Cardiac fibroblast (primary cell): ENCODE measurements at places on chromosomes 2 and 18.
A peak's percentile ranks its signal among the peaks of the same experiment; 100 is the strongest.

GRCh38 chr18:3912705-3913104, 462.7 kb downstream of the TGIF1 start:
- no peak for DNase-seq

DNA sequence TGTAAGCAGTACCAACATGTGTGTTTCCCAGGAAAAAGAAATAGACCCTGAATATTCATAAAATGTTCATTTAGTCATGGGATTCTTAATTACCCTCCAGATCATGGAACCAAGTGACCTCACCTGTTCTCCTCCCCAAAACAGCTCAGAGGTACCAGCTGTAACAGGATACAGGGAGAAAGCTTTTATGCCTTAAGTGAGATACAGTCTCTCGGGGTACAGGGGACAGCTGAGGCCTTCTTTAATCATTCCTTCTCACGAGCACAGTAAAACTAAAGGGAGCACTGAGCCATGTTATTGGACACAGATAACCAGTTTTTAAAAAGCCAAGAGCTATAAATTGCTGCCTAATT, 16.6 kb downstream of the EPHA4 start:
- no peak for DNase-seq

- DNase-seq: no peak
These were observed 68.1 kb downstream of the C1D start for GRCh38 chr2:67994716-67995115.

DNA sequence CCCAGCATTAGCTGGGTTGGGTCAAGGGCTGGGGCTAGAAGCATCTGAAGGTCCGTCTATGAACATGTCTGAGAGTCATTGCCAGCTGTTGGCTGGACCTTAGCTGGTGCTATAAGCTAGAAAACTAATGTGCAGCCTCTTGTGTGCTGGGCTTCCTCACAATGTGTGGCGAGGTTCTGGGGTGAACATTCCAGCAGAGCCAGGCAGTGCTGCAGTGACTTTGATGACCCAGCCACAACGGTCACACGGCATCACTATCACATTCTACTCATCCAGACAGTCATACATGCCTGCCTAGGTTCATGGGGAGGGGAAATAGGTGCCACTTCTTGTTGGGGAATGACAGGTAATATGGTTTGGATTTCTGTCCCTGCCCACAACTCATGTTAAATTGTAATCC, 260.5 kb downstream of the CYP26B1 start:
- no peak for DNase-seq

DNA sequence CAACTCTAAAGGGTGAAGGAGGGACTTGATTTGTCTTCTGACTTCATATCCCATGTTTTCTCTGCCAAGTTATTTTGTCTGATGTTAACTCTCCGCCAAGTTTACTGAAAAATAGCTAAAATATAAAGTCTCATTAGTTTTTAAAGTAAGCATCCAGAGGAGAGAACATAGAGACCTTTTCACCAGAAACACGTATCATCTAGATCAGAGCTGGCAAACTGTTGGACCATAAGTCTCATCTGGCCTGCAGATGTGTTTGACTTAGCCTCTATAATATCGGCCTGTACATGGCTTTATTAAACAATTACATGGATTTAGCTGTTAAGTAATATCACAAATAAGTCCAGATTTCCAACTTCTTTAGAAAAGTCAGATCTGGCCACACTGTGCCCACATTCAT, 182.6 kb downstream of the PLCL1 start:
- no peak for DNase-seq

DNA sequence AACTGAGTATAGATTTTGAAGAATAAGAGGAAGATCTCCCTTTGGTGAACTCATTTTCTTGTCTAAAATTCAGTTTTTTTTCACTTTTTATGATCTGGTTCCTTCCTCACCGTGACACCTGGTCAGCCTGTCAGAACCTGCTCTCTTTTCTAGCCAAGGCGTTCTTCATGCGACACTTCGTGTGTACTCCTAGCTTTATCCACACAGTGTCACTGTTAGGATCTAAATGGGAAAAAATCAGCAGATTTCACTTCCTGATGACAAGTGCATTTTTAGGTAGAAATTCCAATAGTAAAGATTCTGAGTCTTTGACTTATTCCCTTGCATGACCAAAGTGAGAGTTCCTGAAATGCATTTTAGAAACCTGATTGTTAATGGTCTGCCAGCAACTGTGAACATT, 89.8 kb downstream of the KLHL14 start:
- DNase-seq: no peak

DNA sequence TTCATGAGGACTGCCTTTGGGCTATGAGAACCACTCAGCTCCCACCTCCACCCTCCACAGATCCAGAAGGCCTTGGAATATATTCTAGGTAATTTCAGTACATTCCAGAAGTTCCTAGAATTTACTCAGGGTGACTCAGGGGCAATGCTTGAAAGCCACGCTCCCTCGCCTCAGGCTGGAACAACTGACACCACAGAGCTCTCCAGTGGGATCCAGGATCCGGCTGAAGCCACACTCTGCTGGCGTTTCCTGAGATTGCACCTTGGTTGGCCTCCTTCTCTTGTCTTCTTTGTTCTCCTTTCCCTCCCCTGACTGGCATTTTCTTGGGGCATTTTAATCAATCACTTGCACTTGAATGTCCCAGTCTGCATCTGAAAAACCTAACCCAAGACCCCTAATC, 92.6 kb upstream of the KCNE4 start:
- DNase-seq: peak; percentile 91

DNA sequence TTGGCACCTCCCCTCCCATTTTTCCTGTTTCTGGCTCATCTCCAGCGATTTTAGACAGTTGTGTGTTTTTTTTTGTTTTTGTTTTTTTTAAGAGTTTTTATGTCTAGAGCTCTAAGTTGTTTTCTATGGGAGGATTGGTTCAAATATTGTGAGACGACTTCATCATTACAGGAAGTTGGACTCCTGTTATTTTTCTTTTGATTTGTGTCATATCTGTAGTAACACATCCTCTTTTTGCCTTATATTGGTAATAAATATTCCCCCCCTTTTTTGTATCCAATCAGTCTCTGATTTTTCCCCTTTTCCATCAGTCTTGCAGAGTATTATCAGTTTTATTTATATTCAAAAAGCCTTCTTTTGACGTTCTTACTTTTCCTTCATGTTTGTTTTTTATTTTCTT, 89.0 kb downstream of the KIAA1328 start:
- no peak for DNase-seq

GRCh38 chr18:48318436-48318835, 90.7 kb downstream of the ZBTB7C start:
- no peak for DNase-seq

GRCh38 chr2:96532641-96533291, 3.8 kb upstream of the ARID5A start:
- DNase-seq: no peak

DNA sequence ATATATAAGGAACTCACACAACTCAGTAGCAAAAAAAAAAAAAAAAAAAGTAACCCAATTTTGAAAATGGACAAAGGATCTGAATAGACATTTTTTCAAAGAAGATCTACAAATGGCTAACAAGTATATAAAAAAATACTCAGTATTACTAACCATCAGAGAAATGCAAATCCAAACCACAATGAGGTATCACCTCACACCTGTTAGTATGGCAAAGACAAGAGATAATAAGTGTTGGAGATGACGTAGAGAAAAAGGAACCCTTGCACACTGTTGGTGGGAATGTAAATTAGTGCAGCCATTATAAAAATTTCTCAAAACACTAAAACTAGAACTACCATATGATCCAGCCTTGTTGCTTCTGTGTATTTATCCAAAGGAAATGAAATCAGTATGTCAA, 5.8 kb upstream of the CNDP1 start:
- no peak for DNase-seq

GRCh38 chr2:6967301-6967700, 50.1 kb downstream of the RNF144A start:
- no peak for DNase-seq

GRCh38 chr18:60385693-60386092, 13.1 kb upstream of the MC4R start:
- no peak for DNase-seq

DNA sequence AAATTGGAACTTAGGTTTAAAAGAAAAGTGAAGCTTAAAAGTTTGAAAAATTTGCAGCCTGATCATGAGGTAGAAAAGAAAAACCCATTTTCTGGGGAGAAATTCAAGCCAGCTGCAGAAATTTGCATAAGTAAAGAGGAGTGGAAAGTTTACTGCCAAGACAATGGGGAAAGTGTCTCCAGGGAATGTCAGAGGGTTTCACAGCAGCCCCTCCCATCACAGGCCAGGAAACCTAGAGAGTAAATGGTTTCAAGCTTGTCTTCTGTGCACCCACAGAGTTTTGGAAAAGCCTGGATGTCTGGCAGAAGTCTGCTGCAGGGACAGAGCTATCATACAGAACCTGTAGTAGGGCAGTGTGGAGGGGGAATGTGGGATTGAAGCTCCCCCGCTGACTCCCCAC, 254.0 kb upstream of the FSIP2 start:
- no peak for DNase-seq

DNA sequence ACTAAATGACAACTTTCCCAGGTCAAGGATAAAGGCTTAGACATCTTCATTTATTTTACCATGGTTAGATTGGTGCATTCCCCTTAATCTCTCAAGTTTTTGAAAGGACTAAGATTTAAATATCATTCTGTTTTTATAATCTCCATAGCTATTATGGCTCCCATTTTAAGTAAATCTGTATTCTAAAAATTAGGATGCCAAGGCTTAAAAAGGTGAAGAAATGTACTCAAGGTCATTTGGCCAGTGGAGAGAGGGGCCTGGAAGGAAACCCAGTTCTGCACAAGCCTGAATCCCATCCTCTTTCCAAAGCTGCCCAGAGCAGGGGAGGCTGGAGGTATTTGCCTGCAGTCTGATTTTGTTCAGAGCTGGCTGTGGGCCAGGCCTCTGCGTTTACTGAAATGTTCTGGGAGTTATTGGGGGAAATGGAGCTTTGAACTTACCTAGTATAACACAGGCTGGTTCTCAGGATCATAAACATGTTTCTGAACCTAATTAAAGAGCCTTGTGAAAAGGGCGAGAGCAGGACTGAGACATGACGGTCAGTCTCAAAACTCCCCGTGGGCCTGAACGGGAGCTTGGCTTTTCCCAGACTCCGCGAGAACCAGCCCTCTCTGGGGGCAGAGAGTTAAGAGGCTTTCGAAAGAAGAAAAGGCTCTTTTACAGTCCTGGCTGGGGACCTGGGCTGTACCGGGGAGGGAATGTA, 85.6 kb downstream of the DDX1 start:
- DNase-seq: no peak

DNA sequence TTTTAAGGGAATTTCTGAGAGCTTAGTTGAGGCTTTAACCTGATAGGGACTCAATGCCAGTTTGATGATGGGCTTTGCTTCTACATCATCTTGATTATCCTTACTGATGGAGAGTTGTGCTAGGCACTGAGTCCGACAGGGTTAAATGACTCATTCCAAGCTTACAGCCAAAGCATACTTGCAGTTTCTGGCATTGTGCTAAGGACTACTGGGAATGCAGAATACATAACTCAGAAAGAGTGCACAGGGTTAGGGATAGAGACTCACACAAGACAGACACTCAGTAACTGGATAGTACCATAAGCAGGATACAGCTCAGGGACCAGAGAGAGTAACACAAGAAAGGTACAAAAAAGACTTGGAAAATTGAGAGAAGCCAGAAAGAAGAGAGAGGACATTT, 94.1 kb upstream of the SLC14A2 start:
- peak; percentile 9 for DNase-seq

DNA sequence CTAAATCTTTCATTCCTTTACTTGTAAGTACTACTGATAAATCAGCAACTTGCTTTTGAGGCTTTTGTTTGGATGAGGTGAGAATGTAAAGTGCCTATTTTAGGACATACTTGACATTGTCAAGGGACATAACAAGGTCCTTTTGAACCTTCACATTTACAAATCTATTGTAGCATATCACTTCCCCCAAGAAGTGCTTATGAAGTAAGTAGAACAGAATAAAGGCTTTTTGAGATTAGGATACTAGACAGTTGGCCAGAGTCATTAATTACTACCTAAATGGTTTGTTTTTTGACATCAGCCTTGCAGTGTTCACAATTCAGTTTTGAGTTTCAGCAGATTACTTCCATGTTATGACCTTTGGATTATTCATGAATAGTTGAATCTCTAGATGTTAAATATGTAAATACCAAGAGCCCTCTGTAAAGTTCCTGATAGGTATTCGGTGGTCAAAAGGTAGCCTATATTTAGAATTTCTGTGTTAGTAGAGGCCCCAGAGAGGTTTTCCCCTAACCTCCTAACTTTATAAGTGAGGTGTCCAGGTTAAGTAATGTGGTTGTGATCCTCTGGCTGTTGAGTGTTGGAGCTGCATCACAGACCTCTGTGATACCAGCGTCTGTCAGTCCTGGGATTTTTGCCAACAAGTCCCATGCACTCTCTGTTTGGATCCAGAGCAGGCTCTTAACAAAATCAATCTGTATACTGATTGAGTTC, 67.2 kb downstream of the LCLAT1 start:
- peak; percentile 63 for DNase-seq

- DNase-seq: no peak
These were observed 16.9 kb upstream of the HNRNPLL start for GRCh38 chr2:38619458-38620164.

- DNase-seq: no peak
These were observed 152.5 kb downstream of the NRP2 start for GRCh38 chr2:205834796-205835195.

DNA sequence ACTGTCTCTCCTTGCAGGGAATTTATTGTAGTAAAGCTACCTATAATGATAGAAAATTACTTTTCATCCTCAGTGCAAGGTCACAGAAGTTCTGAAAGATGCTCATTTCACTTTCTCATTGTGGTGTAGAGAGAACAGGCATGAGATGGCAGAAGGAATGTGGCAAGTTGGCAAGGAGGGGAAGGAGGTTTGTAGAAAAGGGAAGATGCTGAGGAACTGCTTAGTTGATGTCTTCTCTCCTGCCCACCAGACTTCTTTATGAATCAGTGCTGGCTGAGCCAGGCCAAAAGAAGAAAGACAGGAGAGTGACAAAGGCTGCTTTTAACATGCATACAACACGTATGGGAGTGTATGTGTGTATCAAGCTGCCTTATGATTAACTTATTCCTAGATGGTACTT, 164.4 kb downstream of the PRPF40A start:
- no peak for DNase-seq

- DNase-seq: peak; percentile 16
These were observed 66.7 kb downstream of the SKA1 start for GRCh38 chr18:50441501-50441900.

GRCh38 chr18:13067966-13068365, 76.8 kb downstream of the CEP192 start:
- no peak for DNase-seq

- DNase-seq: peak; percentile 12
These were observed 336.7 kb downstream of the OSR1 start for GRCh38 chr2:19021721-19022120.

- peak; percentile 41 for DNase-seq
These were observed 78.4 kb upstream of the MEX3C start for GRCh38 chr18:51275712-51276476.

- no peak for DNase-seq
These were observed 527.5 kb downstream of the GALR1 start for GRCh38 chr18:77777163-77777562.

GRCh38 chr18:10139783-10140410, 226.1 kb downstream of the VAPA start:
- DNase-seq: peak; percentile 58

DNA sequence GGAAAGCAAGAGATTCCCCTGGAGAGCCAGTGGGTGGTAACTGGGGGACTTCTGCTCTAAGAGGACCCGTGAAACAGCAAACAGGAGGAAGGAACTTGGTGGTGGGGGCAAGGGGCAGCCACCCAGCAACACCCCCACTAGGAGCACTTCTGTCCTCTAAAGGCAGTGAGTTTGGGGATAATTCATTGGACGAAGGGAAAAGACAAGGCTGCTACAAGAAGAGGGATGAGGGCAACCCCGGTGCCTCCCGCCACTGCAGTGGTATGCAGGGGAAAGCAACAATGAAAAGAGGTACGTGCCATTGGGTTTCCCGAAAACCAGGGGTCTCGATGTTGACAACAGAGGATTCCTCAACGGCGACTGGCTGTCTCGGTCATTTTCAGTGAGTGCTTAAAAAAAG, 9.1 kb downstream of the RPL31 start:
- DNase-seq: no peak
